ENCODE measurements at places on chromosomes 1 and 21.
A peak's percentile ranks its signal among the peaks of the same experiment; 100 is the strongest.

DNA sequence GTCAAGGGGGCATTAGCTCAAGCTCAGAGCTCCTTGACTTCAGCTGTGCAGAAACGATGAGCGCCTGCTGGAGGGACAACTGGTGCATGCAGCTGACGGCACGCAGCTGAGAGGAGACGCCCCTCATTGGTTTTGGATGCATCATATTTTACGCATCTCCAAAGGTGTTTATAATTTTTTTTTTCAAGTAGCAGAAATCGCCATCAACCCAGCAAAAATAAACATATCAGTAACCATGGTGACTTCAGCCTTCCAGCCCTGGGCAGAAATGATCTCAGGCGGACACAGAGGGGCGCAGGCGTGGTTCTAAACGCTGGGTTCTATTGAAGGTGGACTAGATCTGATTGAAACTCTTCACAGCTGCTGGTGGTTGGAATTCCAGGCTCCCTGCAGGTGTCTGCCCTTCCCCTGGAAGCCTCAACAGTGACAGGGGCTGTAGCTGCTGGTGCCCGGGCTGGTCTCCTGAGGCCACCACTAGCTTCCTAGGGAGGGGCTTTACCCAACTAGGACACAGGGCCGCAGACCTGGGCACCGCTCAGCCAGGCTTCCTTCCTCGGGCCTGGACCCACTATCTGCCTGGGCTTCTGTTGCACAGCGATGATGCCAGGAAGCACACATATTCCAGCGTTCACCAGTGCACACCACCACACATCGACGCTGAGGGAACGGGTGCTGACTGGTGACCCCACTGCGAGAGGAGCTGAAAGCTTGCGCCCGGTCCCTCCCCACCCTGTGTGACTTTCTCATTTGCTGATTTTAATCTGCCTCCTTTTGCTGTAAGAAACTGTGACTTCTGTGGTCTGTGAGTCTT lies 63.7 kb upstream of the ABCG1 start:
- DNase-seq = no peak

DNA sequence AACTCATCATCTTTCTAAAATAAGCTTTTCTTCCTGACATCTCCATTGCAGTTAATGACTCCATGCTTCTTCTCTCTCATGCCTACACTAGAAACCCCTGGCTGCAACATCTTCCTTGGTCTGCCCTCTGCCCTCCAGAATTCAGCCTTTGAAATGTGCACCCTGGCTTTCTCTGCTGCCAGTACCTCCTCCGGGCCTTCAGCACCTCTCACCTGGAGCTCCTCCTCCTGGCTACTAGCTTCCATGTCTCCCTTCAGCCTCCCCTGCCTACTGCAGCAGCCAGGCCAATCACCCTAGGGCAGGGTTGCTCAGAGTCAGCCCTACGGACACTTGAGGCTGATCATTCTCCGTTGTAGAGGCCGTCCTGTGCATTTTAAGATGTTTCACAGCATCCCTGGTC lies 18.3 kb downstream of the SUSD4 start:
- no peak for DNase-seq

GRCh38 chr1:205711105-205712048 lies 31.1 kb upstream of the SLC45A3 start:
- peak; percentile 25 for DNase-seq

- no peak for DNase-seq
These were observed 647 bp downstream of the SDHB start for GRCh38 chr1:17053086-17053684.

- DNase-seq = no peak
These were observed 3.6 kb downstream of the ACTN2 start for GRCh38 chr1:236689713-236690569.

GRCh38 chr1:91884459-91885212 lies 1.3 kb downstream of the TGFBR3 start:
- DNase-seq = peak; percentile 18

Measured in stimulated activated CD8-positive, alpha-beta memory T cell treated with anti-CD3 and anti-CD28 coated beads, Interleukin-4, amount 100 ng/mL, for 1 hour (primary cell).